ENCODE measurements at places on chromosomes 16 and 17.

DNA sequence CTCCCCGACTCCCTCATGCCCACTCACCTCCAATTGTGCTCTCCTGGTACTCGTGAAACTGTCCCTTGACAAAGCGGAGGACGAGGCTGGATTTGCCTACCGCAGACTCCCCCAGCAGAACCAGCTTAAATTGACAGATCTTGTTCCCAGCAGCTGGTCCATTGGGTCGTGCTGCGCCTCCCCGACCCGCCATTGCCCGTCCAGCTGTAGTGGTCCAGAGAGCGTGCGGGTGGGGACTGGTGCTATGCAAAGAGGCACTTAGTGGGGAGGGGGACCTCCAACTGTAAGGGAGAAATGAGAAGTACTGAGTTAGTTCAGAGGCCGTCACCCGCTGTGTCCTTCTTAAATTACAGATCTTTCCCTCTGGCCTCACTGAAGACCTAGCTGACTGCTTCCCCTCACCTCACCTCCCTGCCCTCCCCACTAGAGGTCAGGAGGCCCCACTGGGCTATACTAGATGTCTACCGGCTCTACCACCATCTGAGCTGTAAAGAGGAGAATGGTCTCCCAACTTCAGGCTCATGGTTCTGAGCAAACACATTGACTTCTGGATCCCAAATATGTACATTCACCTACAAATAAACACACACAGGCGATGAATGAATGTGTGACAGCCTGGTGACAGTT lies 7.8 kb downstream of the HSPB9 start:
- no peak for DNase-seq

DNA sequence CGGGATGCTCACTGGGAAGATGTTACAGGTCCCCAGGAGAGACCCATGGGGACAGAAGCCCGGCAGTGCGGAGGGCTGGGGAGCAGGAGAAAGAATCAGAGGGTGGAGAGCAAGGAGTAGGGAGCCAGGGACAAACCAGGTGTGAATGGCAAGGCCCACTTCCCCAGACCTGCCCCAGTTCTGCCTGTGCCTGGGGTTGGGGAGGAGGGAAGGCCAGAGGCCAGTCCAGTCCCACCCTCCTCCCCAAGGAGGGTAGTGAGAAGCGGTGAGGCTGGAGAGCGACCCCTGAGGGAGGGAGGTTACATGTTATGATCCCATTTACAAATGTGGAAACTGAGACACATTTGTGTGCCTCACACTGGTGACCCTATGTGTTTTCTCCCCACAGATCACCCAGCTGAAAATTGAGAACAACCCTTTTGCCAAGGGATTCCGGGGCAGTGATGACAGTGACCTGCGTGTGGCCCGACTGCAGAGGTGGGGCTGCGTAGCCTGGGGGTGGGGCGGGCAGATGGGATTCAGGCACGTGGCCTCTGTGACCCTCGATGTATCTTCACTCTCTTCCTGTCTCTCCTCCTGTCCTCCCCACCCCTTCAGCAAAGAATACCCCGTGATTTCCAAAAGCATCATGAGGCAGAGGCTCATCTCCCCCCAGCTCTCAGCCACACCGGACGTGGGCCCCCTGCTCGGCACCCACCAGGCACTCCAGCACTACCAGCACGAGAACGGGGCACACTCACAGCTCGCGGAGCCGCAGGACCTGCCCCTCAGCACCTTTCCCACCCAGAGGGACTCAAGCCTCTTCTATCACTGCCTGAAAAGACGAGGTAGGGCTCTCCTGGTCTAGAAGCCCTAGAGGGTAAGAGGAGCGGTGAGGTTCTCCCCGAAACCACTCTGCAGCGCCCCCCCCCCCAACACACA lies 27.5 kb downstream of the TBX4 start:
- peak; percentile 32 for DNase-seq

DNA sequence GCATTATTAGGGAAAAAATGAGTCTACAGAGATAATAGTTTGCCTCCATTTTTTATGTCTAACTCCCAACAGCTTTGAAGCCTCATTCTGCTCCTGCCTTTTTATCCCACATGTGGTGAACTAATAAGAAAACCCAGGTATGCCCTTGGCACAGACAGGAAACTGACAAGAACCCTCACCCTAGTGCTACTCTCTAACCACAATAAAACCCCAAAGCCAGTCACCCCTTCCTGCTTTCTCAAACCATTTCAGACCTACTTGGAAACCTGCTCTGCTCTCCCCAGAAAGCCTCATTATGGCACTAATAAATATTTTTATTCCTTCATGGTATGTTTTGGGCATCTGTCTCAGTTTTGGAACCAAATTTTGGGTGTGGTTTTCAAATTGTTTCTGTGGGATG lies 3.9 kb upstream of the MARVELD3 start:
- no peak for DNase-seq

- DNase-seq: peak; percentile 64
These were observed 17.0 kb downstream of the ENPP7 start for GRCh38 chr17:79747508-79748294.

- no peak for DNase-seq
These were observed 2.3 kb upstream of the CCNF start for GRCh38 chr16:2426941-2427361.

DNA sequence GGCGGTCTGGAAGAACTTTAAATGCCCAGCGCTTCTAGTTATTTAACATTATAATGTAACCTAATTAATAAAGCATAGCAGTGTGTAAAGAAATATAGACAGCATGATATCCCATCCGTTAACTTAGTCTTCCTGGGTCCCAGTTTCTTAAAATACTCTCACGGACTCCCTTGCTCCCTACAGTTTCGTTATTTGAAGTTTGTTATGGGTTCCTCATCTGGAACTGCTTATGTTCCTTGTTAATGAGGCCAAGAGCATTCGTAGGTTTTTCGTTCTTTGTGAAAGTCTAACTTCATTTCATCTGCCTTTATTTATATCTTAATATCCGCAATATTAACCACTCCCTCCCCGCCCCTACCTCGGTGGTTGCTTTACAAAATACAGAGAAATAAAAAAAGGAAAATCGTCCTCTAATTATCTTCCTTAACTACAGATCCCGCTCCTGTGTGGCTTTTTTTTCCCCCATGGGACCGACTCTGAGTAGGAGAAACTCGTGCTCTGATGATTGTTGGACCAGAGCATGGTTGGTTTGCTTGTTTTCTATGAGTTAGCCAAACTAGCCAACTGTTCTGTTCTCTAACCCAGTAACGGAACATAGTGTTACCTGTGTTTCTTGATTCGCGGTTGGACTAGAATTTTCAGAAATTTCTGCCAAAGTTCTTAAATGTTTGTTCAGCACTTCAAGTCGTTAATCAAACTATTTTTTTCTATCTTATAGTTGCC lies 863 bp downstream of the ADPRM start:
- DNase-seq: no peak

DNA sequence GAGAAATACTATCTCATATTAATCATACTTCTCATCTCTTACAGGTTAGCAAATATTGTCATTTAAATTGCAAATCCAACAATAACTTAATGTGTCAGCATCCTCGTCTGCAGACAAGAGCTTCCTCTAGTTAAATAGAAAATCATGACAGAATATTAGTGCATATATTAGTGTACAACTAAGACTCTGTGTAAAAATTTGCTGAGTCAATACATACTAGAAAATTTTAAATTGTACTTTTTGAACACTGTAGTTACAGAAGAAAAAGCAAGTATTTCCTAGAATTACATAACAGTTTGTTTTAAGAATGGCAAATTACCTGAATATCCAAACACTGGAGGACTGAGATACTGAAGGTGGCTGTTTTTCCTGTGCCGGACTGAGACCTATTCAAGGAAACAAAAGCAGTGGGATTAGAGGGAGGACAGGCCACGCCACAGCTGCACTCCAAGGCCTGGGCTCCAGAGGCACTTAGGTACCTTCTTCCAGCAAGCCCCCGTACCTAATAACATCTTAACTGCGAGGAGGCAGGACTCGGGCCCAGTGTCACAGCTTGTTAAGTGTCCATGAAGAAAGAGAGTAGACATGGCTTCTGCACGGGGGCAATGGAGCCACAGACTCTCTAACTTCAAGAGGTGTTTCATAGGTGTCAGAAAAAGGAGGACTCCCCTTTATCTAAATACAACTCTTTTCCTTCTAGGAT lies 5.3 kb downstream of the EIF4A3 start:
- no peak for DNase-seq

DNA sequence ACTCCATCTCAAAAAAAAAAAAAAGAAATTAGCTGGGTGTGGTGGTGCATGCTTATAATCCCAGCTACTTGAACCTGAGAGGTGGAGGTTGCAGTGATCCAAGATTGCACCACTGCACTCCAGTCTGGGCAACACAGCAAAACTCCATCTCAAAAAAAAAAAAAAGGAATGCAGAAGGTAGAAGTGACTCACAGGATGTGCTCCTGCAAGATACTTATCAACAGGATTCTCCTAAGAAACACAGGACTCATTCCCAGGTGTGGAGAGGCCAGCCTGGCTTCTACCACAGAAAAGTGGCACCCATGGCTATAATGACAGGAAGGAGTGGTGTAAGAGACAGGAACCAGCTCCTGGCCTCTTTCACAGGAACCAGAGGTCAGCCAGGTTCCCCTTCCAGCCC lies 13.8 kb downstream of the ELMO3 start:
- no peak for DNase-seq

DNA sequence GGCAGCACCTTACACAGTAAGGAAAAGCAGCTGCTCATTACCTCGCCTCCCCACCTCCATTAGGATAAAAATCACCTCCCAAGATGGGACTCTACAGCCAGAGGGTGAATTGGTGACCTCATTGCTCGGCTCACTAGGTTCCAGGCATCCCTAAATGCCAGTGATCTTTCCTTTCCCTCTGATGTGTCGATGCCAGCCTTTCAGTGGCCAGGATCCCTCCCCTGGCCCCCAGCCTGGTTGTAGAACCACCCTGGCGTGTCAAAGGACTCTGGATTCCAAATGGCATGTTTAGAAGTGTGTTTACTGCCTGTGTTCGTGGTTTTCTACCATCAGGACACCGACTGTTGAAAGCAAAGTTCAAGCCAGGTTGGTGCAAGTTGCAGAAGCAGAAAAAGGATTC lies 72.1 kb upstream of the LYRM9 start:
- no peak for DNase-seq

DNA sequence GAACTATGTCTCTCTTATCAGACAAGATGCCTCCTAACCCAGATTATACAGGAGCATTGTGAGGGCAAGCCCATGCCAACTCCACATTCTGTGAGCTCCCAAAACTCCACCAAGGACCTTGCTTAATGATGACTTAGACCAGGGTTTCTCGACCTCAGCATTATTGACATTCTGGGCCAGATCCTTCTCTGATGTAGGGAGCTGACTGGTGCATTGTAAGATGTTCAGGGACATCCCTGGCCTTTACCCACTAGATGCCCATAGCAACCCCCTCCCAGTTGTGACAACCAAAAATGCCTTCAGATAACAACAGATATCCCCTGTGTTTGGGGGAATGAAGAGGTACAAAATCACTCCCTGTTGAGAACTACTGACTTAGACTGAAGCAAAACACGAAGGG lies 43.6 kb downstream of the HOXB1 start:
- no peak for DNase-seq

GRCh38 chr17:67427424-67427823 lies 50.3 kb downstream of the PITPNC1 start:
- no peak for DNase-seq

- DNase-seq: no peak
These were observed 260.7 kb upstream of the FOXF1 start for GRCh38 chr16:86249631-86250030.

- no peak for DNase-seq
These were observed 183.3 kb downstream of the PARN start for GRCh38 chr16:14446796-14447195.

- no peak for DNase-seq
These were observed 6.1 kb downstream of the NOD2 start for GRCh38 chr16:50699326-50700159.

DNA sequence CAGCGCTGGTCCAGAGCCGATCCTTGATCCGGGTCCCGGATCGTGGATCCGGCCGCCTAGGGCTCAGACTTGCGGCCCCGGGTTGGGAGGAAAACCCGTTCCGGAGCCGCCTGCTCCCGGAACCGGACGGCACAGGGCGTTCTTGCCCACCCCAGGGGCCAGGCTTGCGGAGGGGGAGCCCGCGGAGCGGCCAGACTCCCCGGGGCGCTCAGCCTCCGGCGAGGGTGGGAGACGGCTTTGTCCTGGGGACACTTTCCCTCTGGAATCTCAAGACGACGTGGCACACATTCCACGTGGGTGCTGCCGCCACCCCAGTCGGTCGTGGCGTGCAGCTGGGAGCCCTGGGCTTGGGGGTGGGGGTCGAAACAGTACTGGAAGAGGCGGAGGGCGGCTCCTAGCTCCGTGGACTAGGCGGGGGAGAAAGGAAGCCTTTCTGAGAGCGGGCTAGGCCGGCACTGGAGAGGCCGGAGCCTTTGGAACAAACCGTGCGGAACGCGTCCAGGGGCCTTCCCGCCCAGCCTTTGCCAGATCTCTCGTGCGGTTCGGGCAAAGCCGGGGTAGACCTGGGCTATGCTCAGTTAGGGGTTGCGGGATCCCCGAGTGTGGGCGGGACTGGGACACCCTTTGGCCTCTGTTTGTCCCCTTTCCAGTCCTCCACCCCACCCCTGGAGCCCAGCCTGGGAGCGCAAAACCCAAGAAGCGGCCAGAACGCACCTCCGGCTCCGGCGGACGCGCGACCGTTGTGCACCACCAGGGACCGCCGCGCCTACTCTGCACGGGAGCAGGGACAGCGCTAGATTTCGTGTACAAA lies 26.5 kb downstream of the SREBF1 start:
- peak; percentile 70 for DNase-seq
